ENCODE measurements at places on chromosomes 12 and 14. TPM values are rescaled to one million over a fixed set of nuclear protein-coding genes. Genes with fewer than 3 reads are reported as not detected.

Gene DEPDC4
- total RNA-seq: 3.7 TPM

- no peak for DNase-seq
These were observed 293.2 kb downstream of the TMEM132D start for GRCh38 chr12:129610601-129611120.

- no peak for DNase-seq
These were observed 33.8 kb upstream of the DTX1 start for GRCh38 chr12:113022563-113023297.

GRCh38 chr12:26629864-26630263, 203.1 kb downstream of the ITPR2 start:
- DNase-seq: no peak

- DNase-seq: no peak
These were observed 460.2 kb downstream of the RAD51B start for GRCh38 chr14:68279777-68280233.

DNA sequence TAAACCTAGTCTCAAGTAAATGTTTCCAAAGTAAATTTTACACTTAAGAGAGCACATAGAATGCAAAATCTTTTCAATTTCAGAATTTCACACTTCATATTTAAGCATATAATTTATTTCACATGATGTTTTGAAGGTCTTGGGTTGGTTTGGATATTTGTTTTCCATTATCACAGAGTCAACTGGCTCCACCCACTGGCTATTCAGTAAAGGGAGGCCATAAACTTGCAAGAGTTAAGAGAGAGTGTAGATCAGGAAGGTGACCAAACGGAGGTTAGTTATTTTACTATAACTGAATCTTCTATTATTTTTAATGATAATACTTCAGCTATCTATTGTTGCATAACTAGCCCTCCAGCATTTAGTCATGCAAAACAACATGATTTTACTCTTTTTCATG, 6.2 kb upstream of the CPNE8 start:
- DNase-seq: no peak

Measured in activated CD8-positive, alpha-beta T cell treated with anti-CD3 and anti-CD28 coated beads for 36 hours (primary cell).